ENCODE measurements at places on chromosomes 2 and 18.

DNA sequence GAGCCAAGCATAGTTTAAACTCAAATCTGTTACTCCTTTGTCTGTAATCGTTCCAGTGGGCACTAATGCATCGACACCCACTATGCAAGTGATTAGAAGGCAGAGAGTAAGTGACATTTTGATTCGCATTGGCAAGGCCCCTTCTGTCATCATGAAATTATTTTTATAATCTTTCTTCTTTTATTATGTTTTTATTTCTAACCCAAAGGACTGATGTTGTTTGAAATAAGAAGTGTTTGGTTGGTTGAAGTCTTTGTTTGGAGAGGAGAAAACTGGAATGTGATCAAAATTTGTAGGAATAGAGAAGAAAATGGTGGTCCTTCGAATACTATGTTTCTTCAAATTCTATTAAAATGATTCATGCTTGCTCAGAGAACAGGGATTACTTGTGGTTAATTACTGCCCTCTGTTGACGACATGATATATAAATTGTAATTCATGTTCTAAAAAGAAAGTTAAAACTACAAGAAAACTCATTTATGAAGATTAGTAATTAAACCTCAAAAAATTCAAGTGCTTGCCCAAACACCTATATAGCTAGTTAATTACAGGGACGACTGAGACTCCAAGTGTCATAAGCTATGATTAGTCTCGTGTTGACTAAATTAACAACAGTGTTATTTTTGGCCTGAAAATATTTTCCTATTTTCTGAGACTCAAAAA, 26.4 kb upstream of the TFPI start:
- no peak for DNase-seq

GRCh38 chr2:100773538-100773937, 46.4 kb upstream of the NPAS2 start:
- DNase-seq = no peak

- DNase-seq = no peak
Measured at GRCh38 chr2:159573846-159574606, 42.3 kb downstream of the BAZ2B start.

- DNase-seq = no peak
Measured at GRCh38 chr2:26982102-26982742, 11.8 kb downstream of the MAPRE3 start.

DNA sequence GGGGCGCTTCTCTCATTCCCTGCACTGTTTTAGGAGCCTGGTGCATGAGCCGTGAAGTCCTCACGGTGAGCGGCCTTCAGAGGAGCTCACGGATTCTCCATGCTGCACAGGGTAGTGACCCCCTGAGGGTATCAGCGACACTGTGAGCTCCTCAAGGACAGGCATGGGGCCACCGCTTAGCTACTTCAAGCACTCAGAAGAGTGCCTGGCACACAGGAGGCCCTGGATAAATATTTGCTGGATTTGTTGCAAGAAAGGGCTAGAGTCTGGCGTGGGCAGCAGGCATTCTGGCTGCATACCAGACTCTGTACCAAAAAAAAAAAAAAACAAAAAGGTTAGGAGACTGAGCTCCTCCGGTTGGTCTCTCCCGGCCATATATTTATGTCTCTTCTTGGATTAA, 5.7 kb upstream of the MBP start:
- no peak for DNase-seq

GRCh38 chr2:61658841-61659780, 121.0 kb upstream of the XPO1 start:
- DNase-seq = no peak
